Posterior vena cava (tissue), 2 donors: ENCODE measurements at places on chromosomes 6 and 20.

GRCh38 chr6:33576668-33577067 lies 3.4 kb downstream of the BAK1 start:
- no peak for DNase-seq

DNA sequence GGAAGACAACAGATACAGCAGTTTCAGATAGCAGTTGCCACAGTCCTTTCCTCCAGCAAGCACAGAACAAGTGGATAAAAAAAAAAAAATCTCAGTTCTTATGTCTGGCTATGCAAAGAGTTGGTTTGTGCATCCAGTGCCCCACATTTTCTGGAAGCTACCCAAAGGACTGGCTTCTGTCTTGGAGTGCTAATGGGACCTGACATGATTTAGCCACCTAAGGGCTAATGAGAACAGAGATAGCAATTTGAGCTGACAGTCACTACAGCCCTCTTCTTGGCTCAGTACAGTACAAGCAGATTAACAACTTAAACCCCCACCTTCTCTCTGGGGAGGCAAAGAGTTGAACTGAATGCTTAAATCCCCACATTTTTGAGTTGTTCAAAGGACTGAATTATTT lies 976.8 kb downstream of the TBC1D32 start:
- no peak for DNase-seq

- DNase-seq: no peak
Measured at GRCh38 chr20:38426006-38426897, 8.9 kb downstream of the SNHG17 start.

DNA sequence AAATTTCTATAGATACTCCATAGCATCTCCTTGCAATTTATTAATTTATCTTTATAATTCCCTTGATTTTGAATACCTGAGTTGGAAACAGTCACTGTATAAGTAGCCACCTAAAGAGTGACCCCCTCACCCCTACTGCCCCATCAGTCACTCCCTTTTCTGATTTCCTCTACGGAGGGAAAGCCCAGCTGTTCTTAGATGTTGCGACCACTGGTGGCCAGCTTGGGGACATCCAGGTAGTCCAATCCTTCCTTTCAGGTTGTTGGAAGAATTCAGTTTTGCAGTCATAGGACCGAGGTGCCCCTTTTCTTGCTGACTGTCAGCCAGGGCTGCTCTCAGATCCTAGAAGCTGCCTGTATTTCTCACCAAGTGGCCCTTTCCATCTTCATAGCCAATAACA lies 87.8 kb downstream of the BMP6 start:
- DNase-seq: no peak
